ENCODE measurements at places on chromosomes 1 and 21.

DNA sequence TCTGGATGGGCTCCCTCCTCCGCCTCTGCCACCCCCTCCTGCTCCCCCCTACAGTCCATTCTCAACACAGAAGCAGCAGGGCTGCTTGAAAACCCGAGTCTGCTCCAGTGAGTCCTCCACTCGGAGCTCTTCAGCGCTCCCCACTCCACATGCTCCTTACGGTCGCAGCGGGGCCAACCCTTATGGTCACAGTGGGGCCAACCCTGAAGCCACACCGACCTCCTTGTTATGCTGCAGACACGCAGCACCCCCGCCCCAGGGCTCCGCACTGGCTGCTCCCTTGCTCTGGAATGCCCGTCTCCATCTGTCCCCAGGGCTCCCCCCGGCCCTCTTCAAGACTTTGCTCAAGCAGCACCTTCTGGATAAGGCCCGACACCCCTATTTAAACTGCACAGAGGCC is 22.6 kb downstream of the GPR157 start:
- no peak for DNase-seq

- no peak for DNase-seq
Observed at GRCh38 chr1:25795946-25796810, 3.8 kb upstream of the SELENON start.

GRCh38 chr1:158654086-158654485 is 32.4 kb downstream of the SPTA1 start:
- peak; percentile 56 for DNase-seq

DNA sequence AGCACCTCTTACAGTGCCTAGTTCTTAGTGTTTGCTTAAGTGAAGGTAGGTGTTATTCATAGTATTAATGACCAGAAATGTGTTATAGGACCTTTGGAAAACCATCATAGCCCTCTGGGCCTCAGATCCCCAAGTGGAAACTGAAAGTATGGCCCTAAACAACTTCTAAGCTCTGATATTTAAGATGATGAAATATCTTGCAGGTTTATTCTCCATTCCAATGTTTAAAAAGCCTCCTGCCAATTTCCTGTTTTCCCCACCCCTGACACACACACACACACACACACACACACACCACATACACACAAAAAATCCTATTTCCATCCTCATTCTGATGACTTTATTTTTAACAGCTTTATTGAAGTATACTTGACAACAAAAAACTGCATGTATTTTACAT is 108.2 kb downstream of the DIRAS3 start:
- no peak for DNase-seq

DNA sequence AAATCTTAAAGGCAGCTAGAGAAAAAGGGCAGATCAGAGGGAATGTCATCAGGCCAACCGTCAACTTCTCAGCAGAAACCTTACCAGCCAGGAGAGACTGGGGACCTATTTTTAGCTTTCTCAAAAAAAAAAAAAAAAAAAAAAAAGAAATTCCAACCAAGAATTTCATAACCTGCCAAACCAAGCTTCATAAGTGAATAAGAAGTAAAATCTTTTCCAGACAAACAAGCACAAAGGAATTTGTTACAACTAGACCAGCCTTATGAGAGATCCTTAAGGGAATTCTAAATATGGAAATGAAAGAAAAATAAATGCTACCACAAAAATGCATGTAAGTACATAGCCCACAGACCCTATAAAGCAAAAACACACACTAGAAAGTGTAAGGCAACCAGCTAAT is 267.7 kb downstream of the AKT3 start:
- peak; percentile 5 for DNase-seq

DNA sequence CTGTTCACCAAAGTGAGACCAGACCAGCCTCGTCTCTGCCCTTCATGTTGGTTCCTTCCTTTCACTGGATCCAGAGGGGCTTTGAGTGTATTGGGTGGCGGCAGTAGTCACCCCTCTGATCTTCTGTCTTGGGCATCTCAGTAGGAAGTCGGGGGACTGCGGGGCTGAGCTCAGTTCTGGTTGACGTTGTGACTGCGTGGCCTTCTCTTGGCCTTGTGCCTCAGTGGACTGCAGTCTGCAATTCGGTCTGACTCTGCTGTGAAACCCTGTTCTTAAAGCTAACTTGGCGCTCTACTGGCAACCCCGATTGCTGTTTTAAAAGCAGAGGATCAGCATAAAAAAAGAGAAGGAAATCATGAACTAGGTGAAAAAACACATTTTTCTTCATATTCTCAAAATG is 56.7 kb downstream of the SLC37A1 start:
- no peak for DNase-seq

GRCh38 chr1:30728832-30729638 is 5.7 kb upstream of the MATN1 start:
- DNase-seq: no peak

GRCh38 chr1:176118985-176119384 is 88.1 kb downstream of the COP1 start:
- DNase-seq: no peak

DNA sequence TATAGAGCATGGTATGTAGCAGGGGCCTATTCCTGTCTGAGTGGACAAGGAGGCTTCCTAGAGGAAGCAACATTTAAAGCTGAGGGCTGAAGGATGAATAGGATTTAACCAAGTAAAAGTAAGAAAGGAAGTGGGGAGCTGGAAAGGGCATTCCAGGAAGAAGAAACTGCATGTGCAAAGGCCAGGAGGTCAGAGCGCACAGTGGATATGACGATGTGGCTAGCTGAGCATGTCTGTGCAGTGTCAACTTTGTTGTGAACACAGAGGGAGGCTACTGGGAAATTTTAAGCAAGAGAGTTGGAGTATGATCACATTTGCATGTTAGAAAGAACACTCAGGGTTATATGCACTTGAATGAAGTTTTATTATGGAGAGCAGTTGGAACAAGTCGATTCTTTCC is 28.6 kb upstream of the JUN start:
- no peak for DNase-seq

DNA sequence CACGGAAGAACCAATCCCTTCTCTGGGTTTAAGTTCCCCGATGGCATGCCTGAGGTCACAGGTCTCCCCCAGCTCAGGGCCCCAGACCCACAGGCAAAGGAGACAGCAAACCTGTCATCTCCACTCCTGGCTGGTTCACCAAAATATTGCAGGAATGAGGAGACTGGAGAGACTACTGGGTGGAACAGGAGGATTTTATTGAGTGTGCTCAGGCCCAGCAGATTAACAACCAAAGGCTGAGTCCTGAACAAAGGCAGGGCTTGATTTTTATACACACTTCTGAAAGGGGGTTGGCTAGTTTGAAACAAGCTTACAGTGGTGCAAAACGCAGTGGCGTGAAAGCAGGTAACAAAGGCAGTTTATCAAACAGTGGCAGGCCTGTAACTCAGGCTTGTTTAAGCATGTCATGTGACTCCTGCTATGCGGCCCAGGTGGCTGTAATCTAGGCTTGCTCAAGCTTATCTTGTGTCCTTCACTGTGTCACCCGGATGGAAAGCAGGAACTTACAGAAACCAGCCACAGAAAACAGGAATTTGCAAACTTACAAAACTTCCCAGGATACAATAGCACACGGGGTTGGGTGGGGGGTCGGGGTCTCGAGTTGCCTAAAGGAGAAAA is 27.4 kb upstream of the KCNJ15 start:
- DNase-seq: peak; percentile 24

Data from common myeloid progenitor, CD34-positive (primary cell).